ENCODE measurements at places on chromosomes 11 and 22. TPM values are rescaled to one million over a fixed set of nuclear protein-coding genes. Genes with fewer than 3 reads are reported as not detected.

- DNase-seq: no peak
Observed at GRCh38 chr11:125626288-125626950, 1.5 kb downstream of the CHEK1 start.

DNA sequence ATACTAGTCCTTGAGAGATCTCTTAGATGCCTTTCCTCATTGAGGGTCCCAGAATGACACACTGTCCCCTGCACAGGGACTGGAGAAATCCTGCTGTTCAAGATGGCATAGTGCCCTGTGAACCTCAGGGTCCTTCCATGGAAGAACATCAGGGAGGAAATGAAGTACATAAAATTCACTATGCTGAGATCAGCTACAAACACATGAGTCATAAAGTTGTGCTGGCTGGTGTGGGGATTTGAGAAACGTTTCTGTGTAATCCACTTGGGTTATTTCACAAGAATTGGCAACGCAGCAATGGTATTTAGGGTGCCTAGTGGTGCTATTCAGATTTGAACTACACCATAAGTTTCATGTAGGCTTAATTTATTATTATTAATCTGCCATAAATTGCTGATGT is 174.4 kb downstream of the MAML2 start:
- DNase-seq: no peak

GRCh38 chr11:43555186-43555585 is 125.4 kb upstream of the HSD17B12 start:
- DNase-seq: no peak

PCNX3 gene
- total RNA-seq: 9.3 TPM

GRCh38 chr11:16795146-16795545 is 56.7 kb downstream of the C11orf58 start:
- DNase-seq: no peak

- DNase-seq: no peak
Observed at GRCh38 chr11:30346068-30346688, 23.3 kb downstream of the ARL14EP start.

GRCh38 chr11:75351541-75351790 is at the start of gene ARRB1:
ARRB1 (minus strand) TSS chr11:75351661; CDS start chr11:75351607, 54 bp downstream.
- no peak for DNase-seq

GRCh38 chr22:19700790-19701419 is 13.4 kb upstream of the SEPTIN5 start:
- no peak for DNase-seq

DNA sequence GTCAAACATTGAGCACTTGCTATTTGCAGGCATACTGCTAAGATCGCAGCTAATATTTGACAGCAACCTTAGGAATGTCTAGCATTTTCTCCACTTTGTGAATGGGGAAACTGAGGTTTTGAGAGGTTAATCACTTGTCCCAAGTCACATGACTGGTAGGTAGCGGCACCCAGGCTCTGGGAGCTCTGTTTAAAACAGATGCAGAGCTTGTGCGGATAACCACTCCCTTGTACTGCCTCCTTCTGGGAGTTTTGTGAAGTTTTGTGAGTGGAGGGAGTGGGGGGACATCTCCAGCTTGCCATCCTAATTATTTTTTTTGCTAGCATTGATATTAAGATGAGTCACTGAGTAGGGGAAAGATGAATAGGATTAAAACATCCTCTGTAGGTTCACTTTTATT is 134.7 kb downstream of the GRIK4 start:
- DNase-seq: no peak

GRCh38 chr11:65779919-65780769 is 632 bp downstream of the AP5B1 start:
- peak; percentile 90 for DNase-seq

GRCh38 chr11:75233754-75234172 is 6.8 kb upstream of the TPBGL start:
- no peak for DNase-seq

DNA sequence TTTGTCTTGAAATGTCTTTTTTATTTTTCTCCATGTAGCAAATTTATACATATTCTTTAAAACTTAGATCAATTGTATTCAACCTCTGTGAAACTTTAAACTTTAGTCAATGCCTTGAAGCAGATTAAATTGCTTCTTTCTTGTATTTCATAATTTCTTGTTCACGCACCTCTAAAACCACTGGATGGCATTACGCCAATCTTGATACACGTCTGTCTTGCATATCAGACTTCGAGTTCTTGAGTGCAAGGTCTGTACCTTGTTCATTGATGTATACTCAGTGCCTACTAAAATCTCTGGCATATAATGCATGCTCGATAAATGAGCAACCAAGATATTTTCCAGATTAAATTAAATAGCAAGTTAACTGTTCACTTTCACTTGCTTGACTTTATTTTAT is 236.8 kb downstream of the CASP12 start:
- no peak for DNase-seq

DNA sequence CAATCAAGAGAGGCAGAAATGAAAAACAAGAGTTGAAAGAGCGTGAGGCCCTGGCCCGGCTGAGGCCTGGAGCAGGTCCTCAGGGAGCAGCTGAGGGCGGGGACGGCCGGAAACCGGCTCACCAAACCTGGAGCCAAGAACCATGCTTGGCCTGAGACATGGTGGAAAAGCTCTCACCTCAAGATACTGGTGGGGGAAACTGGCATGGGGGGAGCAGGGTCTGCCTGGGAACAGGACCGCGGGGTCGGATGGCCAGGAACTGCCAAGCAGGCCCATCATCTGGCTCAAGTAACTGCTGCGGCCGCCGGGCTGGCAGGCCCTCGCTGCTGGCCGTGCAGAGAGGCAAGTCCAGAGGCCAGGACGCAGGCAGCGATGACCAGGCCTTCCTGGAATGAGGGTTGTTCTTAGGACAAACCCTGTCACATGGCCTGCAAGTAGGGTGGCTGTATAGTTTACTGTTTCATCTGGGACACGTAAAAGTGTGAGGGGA is 18.9 kb upstream of the WNT11 start:
- peak; percentile 73 for DNase-seq

OR52I2 gene
- total RNA-seq: not detected

DNA sequence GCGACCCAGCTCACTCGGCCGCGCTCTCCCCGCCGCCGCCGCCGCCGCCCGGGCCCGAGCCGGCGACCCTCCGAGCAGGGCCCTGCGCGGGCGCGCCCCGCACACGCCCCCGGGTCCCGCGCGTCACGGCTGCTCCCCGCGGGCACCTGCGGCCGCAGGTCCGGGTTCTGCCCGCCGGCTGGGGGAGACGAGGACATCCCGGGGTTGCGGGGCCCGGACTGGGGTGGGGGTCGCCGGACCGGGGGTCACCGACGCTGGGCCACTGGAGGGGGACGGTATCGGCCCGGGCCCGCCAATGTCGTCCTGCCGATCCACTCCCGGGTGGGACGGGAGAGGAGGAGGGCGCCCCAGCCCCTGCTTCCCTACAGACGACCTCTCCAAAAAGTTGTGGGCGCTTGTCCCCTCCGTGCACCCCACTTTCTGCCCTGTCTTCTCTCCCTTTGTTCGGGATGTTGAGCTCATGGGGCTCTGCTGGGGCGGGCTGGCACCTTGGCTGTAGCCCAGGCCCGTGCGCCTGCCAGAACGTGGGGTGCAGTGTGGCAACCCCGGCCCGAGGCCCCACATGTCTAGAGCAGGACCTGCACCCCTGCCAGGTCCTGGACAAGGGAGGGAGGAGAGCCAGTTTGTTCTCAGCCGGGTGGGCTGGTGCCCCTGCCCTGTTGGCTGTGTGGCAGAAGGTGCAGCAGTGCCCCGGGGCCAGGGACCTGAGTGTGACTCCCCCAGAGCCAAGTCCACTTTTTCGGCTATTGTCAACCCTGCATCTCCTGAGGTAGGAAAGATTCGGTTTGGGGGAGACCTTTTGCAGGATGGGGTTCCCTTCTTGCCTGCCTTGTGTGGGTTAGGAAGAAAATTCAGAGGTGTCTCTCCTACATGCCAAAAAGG is 40.2 kb upstream of the CELSR1 start:
- DNase-seq: peak; percentile 49

DNA sequence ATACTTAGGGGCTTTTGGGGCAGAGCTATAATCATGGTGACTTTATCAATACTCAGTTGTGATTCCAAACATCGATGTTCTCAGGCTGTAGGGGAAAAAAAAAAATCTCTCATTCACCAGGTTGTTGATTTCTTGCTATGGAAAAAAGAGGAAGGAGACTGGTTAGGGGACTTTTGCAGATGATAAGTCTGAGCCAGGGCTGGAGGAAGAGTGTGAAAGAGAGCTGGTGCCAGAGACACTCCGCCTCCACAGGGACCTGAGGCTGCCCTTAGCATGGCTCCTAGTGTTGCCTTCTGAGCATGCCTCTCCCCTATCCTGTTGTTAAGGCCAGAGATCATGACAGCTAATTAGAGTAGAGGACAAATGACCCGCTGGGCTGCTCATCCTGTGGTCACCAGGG is 16.9 kb downstream of the UPB1 start:
- no peak for DNase-seq

SEZ6L gene
- total RNA-seq: 0.11 TPM

DNA sequence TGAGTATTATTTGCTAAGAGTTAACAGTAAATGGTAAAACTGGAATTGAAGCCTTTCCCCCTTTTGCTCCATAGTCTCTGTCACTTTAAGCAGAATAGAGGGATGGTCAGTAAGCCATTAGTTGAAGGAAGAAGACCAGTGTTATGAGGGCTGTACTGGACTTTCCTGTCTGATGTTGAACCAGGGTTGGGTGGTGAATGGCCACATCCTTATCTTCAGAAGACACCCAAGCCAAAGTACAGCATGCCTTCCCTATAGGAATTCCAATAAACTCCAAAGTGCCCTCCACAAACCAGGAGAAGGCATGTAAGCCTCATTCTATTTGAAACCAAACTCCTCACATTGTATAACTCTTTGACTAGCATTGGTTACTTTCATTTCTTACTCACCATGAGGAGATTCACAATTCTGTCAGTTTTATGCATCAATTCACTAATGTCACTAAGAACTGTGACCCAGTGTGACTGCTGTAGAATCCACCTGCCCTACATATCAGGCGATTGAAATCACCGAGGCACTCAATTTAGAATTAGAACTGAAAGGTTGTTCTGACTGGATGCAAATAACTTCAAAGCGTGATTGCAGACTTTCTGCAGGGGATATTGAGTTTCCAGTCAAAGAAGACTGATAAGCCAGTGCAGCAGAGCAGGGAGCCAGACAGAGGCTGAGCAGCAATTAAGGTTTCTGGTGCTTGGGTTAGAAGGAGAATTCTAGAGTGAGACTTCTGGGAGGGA is 107.1 kb upstream of the DDI1 start:
- no peak for DNase-seq

- peak; percentile 90 for DNase-seq
Observed at GRCh38 chr11:78079232-78080083, at the start of gene NDUFC2. NDUFC2 (minus strand) TSS chr11:78079862; CDS start chr11:78079744, 118 bp downstream.

DNA sequence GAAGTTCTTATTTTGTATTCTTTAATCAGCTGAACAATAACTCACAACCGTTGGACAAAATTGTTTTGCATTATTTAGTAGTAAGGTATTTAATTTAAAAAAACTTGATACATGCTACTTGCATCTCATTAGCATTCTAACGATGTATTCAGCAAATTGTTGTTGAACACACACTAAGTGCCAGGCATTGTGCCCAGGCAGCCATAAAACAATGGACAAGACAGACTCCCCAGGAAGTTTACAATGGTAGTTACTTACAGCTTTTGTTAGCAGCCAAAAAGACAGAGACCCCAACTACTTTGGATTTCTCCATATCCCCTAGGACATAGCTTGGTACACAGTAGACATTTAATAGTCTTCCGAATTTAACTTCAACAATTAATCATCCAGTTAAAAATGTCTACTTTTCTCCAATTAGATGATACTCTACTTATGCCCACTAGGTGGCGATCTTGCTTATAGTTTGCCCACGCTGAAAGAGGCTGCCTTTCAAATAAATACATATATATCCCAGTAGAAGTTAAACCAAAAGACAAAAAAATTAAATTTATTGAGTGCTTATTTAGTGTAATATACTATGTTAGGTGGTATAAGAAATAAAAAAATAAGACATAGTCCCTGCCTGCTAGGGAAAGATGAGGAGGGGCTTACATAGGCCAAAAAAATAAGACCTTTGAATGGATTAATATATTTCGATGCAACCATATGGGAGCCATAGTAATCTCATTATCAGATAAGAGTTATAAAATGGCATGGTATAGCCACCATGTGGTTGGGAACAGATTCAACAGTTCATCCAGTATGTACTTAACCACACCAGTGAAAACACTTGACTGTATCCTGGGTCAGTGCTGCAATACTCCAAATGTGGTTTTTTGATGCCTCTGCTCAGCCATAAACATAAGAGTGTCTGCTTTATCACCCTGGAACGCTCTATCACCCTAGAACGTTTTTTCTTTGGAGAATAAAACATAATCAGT is 2.0 kb upstream of the FJX1 start:
- DNase-seq: no peak

GRCh38 chr11:95884376-95884775 is 39.5 kb downstream of the MTMR2 start:
- DNase-seq: no peak

GRCh38 chr11:108218455-108218854 is 4.0 kb downstream of the NPAT start:
- DNase-seq: no peak

VSIG2 gene
- 1.2 TPM for total RNA-seq

All from Right ventricle myocardium superior (tissue), 1 donor.